Activated T-cell treated with anti-CD3 and anti-CD28 coated beads, Interleukin-2, amount 50 U/mL, for 72 hours (primary cell): ENCODE measurements at places on chromosomes 1 and 21.

GRCh38 chr1:56032096-56032676 is 547.2 kb downstream of the PLPP3 start:
- no peak for DNase-seq

- no peak for DNase-seq
Observed at GRCh38 chr21:34504595-34504994, 7.4 kb downstream of the KCNE1 start.

GRCh38 chr1:6989212-6990159 is 204.2 kb downstream of the CAMTA1 start:
- no peak for DNase-seq

DNA sequence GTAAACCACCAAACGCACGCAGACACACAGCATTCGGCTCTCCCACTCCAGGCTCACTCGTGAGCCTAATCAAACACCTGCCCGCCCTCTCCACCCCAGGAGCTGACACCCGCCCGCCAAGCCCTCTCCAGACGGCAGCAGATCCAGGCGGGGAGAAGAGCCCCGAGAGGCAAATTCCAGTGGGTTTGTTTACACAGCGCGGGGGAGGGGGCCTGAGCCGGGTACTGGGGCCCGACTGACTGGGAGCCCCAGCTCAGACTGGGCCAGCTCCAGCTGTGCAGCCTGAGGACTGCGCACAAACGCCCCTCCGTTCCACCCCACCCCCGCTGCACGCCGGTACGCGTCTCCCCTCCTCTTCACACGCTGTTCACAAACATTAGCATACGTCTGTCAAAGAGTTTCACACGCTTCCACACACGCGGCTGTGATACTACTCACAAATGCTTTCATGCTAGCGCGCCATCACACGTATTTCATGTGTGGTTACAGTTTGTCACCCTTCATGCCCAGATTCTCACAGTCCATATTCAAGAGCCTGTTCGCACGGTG is 1.0 kb upstream of the EFNA1 start:
- peak; percentile 46 for DNase-seq

DNA sequence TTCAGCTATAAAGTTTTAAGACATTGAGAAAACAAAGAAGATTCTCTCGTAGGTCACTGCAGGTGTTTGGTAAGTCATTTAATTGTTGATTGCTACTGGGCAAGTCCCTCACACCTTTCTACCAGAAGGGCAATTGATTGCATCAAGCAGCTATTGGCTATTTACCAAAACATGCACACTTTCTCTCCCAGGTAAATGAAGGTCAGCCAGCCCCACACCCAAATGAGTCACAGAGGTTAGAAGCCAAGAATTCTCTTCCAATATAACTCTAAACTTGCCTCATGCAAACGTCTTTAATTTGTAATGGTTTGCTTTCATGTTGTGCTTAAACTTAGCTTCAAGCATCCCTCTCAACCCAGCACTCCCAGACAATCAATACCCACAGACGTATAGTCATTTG is 475.3 kb upstream of the ADGRL2 start:
- DNase-seq: no peak

- no peak for DNase-seq
Observed at GRCh38 chr1:33819913-33820311, 44.0 kb upstream of the HMGB4 start.
